ENCODE measurements at places on chromosomes 3 and 15. TPM values are rescaled to one million over a fixed set of nuclear protein-coding genes. Genes with fewer than 3 reads are reported as not detected.

DNA sequence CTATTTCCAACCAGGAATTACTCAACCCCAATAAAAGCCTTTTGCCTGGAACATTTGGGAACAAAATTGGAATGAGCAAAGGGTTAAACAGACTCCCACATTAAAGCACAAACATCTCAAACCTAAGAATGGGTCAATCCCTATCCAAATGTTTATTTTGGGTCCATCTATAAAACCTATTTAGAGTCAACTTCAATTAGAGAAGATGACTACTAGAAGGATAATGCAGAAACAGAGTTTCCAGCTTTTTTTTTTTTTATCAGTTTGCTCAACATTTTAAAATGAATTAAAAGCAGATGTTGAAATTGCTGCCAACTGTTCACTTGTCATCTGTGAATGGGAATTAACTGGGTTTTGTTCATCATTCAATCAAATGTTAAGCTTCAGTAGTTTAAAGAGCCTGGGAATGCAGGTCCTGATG is 4.1 kb upstream of the TBC1D23 start:
- DNase-seq, result no peak

GRCh38 chr15:68989541-68990230 is 24.8 kb upstream of the NOX5 start:
- DNase-seq, result no peak

DNA sequence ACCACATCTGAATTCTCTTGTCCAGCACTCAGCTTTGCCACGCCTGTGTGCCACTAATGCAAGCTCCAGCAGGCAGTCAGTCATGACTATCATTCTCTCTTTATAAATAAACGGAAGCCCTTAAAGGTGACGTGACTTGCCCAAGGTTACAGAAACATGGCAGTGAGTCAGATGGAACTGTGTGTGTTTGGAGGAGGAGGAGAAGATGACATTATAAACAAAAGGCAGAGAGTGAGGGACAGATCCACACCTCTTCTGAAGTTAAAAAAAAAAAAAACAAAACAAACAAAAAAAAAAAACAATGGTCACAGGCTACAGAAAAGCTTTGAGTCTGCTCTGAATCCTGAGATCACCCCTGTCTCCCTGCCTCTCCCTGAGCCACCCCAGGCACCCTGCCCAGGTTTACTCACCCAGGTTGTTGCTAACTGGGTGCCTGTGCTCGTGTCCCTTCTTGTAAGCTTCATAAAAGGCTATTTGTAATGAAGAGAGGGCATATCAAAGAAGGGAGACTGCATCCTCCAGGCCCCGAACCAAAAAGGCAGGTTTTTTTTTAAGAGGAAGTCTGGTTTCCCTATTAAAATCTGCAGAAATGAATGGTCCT is 119.7 kb upstream of the PHLDB2 start:
- no peak for DNase-seq

DNA sequence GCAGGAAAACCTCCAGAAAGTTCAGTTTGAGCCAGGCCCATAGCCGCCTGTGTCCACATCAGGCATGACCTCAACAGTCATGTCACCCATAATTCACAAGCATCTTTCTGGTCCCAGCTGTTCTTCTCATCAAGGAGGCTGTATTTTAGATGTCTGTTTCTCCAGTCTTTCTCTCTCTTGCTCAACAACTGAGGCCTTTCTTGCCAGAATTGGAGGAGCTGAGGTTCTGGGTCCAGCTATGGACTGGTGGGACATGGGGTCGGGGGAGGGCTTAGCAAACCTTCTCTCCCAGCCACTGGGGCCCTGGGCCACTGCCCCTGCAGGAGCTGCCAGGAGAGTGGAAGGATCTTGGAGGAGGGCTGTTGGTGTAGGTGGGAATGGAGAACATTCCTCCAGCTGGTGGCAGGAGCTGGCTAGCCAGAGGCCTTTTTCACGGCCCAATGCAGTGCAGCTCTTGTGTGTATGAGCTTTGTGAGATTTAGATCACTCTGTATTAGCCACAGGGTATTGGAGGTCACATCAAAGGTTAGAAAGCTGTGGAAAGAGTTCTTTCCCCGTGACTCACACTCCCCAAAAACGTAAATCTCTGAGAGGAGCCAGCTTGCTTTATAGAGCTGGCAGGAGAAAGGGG is 23.5 kb downstream of the MAGEF1 start:
- DNase-seq, result no peak

GRCh38 chr3:37992271-37993066 is 1.9 kb downstream of the VILL start:
- no peak for DNase-seq

GRCh38 chr3:82745544-82745943 is 984.1 kb upstream of the GBE1 start:
- no peak for DNase-seq

DNA sequence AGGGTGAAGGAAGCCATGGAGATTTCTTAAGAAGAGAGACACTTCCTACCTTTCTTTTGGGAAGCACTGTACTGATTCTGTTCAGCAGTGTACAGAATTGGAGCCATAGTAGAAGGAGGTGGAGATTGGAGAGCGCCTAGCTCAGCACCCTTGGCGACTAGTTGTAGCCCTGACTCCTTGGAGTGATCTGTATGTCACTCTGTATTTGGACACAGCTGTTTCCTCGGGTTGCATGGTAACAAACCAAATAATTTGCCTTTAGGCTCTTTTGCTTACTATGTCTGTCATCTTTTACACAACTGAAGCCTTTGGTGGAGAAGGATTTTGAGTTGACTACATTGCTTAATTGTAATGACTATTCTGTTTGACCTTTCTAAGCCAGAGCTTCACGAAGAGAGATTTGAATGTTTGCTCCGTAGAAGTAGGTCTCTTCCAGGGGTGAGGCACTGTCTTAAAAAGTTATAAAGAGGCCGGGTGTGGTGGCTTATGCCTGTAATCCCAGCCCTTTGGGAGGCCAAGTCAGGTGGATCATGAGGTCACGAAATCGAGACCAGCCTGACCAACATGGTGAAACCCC is 77.1 kb downstream of the AKAP13 start:
- no peak for DNase-seq

TM6SF1 gene
- 14.1 TPM for total RNA-seq

PRC1 gene
- 17.2 TPM for total RNA-seq

PRSS50 gene
- total RNA-seq, result not detected

Data from dorsolateral prefrontal cortex (tissue), 122 donors.